C1 segment of cervical spinal cord (tissue), 14 donors: ENCODE measurements at places on chromosomes 7 and 10.

GRCh38 chr7:147492606-147493005, 1098.0 kb upstream of the C7orf33 start:
- no peak for DNase-seq

DNA sequence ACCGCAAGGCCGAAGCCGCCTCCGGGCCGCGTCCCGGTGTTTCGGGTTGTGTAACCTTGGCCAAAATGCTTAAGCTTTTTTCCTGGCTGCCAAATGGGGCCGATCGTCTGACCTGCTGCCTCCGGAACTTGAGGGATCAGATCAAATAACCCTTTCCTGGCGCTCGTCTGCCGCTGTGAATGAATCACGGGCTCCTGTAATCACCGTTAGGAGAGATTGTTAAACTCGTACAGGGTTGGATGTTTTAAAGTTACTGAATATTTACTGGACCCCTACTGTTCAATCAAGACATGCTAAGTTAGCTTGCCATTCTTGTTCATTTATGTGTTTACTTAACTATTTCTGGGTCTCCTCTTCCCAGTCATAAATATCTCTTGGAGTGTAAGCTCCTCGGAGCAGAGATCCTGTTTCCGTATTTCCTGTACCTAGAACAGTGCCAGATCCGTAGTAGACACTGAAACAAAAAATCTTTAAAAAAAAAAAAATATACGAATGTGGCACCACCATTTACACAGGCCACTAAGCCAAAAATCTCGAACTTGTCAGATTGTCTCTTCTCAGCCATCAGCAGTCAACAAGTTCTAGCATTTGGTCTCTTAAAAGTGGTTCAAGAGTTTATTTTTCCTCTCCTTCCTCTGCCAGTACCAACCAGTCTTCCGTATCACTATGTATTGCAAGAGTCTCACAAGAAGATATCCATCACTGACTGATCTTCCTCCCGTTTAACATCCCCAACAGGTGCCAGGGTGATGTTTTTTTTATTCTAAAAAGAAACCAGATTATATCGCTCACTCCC, 650 bp upstream of the TM9SF3 start:
- no peak for DNase-seq

- no peak for DNase-seq
These were observed 127.7 kb downstream of the NRBF2 start for GRCh38 chr10:63260860-63261251.

DNA sequence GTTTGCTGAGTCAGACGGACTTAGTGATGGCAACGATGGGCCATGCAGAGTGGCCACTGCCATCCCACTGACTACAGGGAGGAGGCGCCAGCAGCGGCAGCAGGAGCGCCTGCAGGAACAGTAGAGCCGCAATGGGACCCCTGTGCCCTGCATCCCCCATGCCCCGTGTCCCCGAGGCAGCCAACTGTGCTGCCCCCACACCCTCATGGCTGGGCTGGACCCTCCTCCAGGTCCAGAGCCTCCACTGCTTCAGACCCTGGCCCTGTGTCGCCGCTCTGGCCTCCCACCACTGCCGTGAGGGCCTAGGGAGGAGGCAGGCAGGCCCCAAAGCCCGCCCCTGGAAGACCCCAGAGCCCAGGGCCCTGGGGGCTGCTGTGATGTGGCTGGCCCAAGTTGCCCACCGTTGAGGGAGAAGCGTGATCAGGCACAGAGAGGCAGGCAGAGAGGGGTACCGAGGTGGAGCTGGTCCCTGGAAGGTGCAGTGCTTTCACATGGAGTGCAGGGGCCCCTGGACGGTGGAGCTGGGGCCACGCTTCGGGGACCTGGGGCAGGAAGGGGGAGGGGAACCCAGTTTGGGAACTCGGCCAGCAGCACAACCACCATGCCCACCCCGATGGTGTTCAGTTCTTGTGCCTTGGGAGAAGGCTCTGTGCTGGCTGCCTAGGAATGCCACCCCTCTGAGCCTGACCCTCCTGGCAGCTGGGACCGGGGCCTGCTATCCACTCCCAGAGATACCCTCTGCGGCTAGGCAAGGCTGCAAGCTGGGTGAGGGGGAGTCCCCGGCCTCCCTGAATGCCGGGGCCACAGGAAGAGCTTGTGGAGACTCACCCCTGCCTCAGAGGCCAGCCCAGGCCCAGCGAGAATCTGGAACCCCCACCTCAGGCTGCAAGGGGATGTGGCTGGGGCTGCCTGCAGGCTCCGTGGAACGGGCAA, 32.6 kb downstream of the DKK1 start:
- DNase-seq: no peak

- no peak for DNase-seq
These were observed 183.8 kb downstream of the PRKCQ start for GRCh38 chr10:6396226-6396625.

GRCh38 chr7:51031791-51032515, 249.3 kb upstream of the GRB10 start:
- DNase-seq: no peak

- no peak for DNase-seq
These were observed 152.8 kb downstream of the ZNF248 start for GRCh38 chr10:37704566-37704965.

GRCh38 chr7:137009404-137009803, 141.0 kb downstream of the CHRM2 start:
- DNase-seq: no peak

- DNase-seq: no peak
These were observed 18.1 kb downstream of the GARS1 start for GRCh38 chr7:30612658-30613265.

GRCh38 chr7:16564909-16565426, 38.3 kb downstream of the LRRC72 start:
- no peak for DNase-seq

DNA sequence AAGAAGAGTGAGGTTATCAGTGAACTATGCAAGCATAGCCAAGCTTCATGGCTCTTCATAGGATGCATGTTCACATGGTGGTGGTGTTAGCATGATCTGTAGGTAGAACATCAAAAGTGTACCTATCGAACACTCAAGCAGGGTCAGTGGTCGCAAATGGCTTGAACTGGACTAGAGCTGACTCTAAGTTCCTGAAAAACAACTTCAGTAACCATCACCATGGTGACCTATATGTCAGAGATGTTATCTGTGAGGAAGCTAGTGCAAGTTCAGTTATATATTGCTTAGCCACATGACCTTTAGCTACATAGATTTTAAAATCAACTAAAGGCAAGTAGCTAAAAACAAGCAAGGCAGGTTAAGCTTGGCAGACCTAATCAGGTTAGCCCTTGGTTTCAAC, 163.1 kb upstream of the AGR3 start:
- no peak for DNase-seq

DNA sequence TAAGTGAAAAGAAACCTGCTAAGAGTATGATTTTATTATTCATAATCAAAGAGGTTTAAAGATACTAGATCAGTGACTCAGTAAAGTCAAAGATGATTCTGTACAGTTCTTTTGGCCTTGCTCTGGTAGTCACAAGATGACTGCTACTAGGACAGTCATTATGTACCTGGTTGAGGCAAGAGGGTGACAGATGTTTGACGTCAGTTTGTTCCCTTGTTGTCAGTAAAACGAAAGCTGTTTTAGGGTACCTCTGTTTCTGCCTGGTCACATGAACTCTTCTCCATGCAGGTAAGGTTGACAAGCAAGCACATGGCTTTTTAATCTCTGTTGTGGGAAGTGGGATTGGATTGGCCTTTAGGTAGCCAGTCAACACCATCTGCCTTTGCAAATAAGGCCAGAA, 308.0 kb downstream of the EXOC4 start:
- no peak for DNase-seq

GRCh38 chr10:101085846-101086245, 24.1 kb downstream of the KAZALD1 start:
- no peak for DNase-seq

- no peak for DNase-seq
These were observed 171.8 kb upstream of the SHH start for GRCh38 chr7:155984028-155984580.

- DNase-seq: no peak
These were observed 180.7 kb upstream of the PRSS1 start for GRCh38 chr7:142568435-142569097.

GRCh38 chr10:77925410-77925794, 1.2 kb downstream of the DLG5 start:
- peak; percentile 36 for DNase-seq

DNA sequence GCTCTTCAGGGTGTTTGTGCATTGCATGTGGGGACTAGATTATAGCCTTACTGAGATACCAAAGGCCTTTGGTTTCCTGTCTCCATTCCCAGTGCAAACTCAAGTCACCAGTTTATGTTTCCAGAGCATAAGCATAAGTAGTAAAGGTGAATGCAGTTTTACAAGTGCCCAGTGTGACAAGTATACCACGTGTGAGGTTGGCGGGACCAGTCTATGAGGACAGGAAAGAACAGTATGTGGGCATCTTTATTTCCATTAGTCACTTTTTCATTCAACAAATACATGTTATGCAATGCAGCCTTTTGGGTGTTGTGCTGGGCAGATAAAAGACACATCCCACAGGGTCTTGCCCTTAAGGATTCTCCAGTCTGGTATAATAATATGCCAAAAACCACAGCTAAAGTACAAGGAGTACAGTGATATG, 146.5 kb downstream of the ARID5B start:
- no peak for DNase-seq

DNA sequence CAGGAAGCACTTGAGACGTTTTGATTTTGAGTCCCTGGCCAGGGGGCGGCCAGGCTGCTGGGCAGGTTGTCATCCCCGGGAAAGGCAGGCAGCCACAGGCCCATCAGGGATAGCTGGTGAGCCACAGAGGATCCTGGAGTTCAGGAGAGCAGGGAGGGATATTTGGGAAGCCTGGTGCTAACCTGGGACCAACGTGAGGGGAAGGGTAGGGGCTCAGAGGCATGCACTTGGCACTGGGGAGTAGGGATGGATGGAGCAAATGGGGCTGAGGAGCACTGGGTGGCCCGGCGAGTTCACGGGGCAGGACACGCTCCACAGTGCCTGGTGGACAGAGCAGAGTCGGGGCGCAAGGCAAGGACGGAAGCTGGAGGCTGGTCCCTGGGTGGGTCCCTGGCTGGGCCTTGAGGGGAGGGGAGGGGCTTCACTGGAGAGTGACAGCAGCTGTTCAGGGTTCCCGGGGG, 30.2 kb downstream of the LRRC27 start:
- no peak for DNase-seq

DNA sequence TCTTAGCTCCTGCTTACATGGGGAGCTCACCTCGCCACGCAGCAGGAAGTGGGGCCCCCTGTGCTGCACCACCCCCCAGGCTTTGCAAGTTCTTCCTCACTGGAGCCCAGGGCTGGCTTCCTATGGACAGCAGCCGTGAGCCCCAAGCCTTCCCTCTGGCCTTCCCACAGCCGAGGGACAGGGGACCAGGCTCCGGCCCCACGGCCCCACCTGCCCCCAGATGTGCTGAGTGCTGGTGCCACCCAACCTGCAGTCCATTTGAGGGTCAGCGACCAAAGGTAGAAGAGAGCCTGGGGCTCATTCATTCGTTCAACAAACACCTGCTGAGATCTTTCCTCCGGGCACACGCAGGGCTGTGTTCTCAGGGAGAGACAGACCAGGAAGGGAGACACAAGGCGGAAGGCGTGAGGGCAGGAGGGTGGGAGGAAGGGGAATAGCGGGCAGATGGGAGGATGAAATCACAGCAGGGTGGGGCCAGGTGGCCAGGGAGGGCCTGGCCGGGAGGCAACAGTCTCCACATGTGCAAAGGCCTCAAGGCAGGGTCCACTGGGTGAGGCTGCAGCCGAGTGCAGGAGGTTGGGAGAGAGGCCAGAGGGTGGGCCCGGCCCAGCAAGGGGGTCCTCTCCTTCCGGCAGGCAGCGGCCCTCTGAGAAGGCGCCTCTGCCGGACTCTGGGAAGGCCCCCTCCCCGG, 100.1 kb downstream of the FOXL3 start:
- DNase-seq: no peak

- no peak for DNase-seq
These were observed 18.4 kb upstream of the GIMAP8 start for GRCh38 chr7:150431839-150432658.

GRCh38 chr7:29100924-29101323, 45.4 kb downstream of the CPVL start:
- no peak for DNase-seq

DNA sequence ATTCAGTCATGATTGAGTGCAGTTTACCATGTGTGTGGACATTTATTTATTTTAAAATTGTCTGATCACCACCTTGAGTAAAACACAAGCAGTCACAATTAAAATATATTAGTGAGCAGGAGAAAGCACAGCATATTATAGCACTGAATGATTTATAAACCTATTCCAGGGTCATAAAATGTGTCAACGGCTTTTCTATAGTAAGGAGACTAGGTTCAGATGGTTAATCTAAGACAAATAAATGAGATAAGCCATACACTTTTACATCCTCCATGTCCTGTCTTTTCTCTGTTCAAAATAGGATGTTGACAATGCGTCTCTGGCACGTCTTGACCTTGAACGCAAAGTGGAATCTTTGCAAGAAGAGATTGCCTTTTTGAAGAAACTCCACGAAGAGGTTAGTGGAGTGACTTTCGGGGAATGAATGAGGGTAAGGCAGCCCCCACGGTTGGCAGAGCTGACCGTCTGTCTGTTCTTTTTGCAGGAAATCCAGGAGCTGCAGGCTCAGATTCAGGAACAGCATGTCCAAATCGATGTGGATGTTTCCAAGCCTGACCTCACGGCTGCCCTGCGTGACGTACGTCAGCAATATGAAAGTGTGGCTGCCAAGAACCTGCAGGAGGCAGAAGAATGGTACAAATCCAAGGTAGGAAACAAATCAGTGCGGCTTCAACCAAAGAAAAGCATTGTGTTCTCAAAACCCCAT, 5.4 kb downstream of the VIM start:
- DNase-seq: no peak

GRCh38 chr7:81170291-81170690, 251.4 kb upstream of the SEMA3C start:
- no peak for DNase-seq

DNA sequence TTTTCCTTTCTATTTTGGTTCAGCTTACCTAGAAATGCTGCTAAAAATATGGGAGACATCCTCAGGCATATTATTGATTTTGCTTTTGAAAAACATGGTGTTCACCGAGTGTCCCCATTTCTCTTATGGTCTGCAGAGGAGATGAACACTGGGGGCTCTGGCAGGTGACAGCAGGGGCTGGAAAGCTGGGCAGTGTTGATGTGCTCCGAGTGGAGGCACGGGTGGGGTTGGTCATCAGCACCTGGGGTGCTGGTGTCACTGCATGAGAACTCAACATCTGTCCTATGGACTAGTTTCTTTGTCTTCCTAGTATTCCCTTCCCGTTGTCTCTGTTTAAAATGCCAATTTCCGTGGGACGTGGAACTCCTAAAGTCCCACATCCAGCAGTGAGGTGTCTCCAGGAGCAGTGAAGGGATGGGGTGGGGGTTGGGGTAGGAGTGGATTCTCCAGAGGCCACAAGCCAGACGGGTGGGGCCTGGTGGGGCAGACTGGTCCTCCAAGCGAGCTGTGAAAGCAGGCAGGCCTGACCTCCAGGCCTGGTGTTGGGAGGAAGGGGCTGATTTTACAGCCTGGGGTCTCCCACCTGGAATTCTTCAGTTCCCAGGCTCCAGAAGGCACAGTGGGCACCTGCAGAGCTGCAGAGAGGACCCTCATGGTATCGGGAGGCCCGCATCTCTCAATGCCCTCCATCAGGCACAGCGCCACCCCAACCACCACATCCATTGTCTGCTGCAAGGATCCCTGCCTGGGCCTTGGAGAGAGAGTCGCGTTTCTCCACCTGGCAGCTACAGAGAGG, 24.4 kb downstream of the ZNF775 start:
- no peak for DNase-seq

GRCh38 chr10:16020836-16021235, 160.5 kb upstream of the MINDY3 start:
- no peak for DNase-seq

- no peak for DNase-seq
These were observed 236.6 kb downstream of the POM121L12 start for GRCh38 chr7:53272081-53272480.
